ENCODE measurements at places on chromosomes 5 and 9.

- no peak for DNase-seq
These were observed 273.2 kb downstream of the SAXO1 start for GRCh38 chr9:18759827-18760226.

- no peak for DNase-seq
These were observed 71.6 kb downstream of the ERCC6L2 start for GRCh38 chr9:95947118-95947517.

- no peak for DNase-seq
These were observed 1.3 kb downstream of the MARVELD2 start for GRCh38 chr5:69416180-69416579.

DNA sequence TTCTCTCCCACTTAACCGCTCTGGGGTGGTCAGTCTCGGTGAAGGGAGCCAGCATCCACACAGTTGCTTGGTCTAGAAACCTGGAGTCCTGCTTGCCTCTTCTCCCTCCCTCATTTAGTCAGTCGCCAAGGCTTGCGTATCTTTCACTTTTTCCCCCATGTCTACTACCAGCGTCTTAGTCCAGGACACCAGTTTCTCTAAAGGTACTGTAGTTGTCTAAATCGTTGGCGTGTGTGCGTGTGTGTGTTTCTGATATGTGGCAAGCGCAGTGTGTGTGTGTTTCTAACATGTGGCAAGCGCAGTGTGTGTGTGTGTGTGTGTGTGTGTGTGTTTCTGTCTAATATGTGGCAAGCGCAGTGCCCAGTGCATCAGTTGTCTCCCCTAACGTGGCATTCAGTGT, 641 bp downstream of the ATP6V1G1 start:
- no peak for DNase-seq

GRCh38 chr5:72600391-72600981, 93.3 kb upstream of the ZNF366 start:
- no peak for DNase-seq

GRCh38 chr5:142432369-142432863, 107.6 kb upstream of the SPRY4 start:
- DNase-seq = peak; percentile 12

DNA sequence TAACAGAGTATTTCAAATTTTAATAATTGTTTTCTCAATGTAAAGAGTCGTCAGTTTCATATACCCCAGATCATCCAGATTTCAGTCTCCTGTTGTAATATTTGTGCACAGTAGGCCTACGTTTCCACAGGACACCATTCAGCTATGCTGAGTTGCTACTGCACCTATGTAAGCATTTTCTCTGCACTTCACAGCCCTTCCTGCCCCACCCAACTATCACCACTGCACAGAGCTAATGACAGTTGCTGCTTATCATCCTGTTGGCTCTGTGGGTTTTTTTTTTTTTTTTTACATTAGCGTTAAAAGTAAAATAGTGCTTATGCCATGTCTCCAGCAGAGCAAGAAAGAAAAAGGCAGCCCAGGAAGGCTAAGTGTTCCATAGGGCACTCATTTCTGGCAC, 5.9 kb upstream of the PRKACG start:
- DNase-seq = peak; percentile 13

DNA sequence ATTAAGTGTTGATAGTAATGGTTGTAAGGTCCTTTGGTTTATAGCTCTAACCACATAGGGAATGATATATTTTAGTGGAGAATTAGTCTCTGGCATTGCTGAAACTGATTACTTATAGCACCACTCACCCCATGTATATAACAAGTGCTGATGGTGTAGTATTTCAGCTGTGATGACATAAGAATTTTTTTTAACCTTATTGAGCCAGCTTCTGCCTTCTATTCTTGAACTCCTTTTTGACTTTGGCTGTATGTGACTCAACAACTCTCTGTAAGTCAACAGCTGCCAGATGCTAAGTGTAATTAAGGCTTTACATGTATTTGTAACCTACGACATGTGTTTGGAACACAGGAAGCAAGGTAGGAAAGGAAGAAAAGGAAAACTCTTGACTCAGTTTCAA, 929.6 kb upstream of the WWC1 start:
- DNase-seq = no peak

GRCh38 chr9:127970401-127971313, 10.1 kb downstream of the EEIG1 start:
- DNase-seq = no peak

DNA sequence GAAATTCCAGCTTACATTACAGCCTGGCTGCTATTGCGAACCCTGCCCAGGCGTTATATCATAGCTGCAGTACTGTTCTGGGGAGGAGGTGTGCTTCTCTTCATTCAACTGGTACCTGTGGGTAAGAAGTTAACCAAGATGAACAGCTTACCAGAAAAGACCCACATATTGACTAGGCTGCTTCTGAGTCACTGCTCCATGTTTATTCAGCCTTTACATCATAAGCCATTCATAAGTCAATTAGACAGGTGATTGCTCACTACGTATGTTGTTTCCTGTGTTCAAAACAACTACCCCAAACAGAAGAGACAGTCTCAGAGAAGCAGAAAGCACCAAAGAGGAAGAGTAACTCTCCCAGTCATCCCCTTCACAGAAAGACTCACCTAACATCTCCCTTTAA, 34.7 kb upstream of the SLC22A5 start:
- no peak for DNase-seq

GRCh38 chr5:112419164-112419985, at the start of gene EPB41L4A:
EPB41L4A (minus strand) TSS chr5:112419277; CDS start chr5:112419039, 238 bp downstream.
- no peak for DNase-seq

- no peak for DNase-seq
These were observed 169.8 kb upstream of the STK32A start for GRCh38 chr5:147065071-147065470.

GRCh38 chr5:131740477-131740876, 56.3 kb downstream of the FNIP1 start:
- DNase-seq = no peak

GRCh38 chr5:100519075-100519474, 16.1 kb upstream of the FAM174A start:
- DNase-seq = no peak

- no peak for DNase-seq
These were observed 69.5 kb upstream of the FAM169A start for GRCh38 chr5:74935752-74936091.

GRCh38 chr9:81890104-81890503, 38.1 kb upstream of the SPATA31D4 start:
- no peak for DNase-seq

GRCh38 chr9:7103367-7103766, 345.6 kb downstream of the KDM4C start:
- no peak for DNase-seq

- no peak for DNase-seq
These were observed 21.6 kb downstream of the PAEP start for GRCh38 chr9:135582966-135583687.

GRCh38 chr9:109409773-109410397, 88.2 kb downstream of the PTPN3 start:
- no peak for DNase-seq

DNA sequence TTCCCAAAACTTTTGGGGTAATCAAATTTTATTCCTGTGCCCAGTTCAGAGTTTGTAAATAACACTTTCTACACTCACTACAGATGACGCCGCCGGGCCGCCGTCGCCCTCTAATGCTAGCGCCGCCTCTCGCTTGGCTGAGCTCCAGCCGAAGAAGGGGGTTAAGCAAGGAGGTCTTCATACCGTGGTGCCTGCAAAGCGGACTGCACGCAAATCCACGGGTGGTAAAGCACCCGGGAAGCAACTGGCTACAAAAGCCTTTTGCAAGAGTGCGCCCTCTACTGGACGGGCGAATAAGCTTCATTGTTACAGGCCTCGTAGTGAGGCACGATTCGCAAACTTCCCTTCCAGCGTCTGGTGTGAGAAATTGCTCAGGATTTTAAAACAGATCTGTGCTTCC, 280.4 kb downstream of the MEF2C start:
- peak; percentile 0 for DNase-seq

DNA sequence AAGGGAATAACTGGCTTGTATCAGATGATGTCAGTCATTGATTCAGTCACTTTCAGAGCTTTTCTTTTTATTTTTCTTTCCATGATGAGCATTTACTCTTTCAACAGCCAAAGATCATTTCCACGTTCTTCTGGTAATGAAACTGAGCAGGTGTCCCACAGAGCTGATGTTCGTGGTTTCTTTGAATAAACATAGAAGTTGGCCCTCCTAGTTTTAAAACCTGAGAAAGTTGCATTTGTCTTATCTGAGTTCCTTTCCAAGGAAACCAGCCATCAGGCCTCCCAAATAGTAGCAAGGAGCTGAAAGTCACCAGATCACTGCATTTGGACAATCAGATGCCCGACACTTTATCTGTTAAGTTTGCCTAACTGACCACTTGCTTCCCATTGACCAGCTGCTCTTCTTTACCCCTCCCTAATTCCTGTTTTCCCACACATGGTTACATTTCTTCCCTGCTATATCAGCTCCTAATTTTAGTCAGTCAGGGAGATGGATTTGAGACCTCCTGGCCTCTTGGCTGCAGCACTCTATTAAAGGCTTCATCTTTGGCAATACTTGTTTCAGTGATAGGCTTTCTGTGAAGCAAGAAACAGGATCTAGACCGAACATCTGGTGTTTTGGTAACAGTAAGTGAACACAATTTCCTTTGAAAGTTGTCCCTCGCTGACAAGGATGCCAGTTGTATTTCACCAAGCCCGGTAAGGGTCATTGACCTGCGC, 420.8 kb downstream of the CHSY3 start:
- no peak for DNase-seq

DNA sequence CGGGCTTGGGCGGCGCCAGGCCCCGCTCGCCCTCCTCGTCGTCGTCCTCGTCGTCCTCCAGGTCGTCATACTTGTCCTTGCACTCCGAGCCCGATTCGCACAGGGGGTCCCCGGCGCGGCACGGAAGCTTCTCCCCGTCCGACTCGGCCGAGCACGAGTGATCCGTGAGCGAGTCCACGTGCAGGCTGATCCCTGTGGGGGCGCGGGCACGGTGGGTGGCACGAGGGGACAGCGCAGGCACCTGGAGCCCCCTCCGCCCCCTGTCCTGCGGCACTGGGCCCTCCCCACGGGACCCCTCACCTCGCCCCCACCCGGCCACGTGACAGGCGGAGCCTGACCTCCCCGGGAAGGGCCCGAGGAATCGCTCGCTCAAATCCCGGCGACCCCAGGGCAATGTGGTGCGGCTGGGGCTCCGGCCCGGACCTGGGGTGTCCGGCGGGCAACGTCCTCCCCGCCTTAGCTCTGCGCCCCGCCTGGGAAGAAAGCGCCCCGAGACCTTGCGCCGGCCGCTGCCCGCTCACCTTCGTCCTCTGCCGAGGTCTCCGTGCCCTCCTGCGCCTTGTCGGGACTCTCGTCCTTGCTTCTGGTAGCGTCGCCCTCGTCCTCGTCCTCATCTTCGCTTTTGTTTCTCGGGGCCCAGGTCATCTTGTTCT, 2.5 kb downstream of the IRX2 start:
- DNase-seq = no peak

- DNase-seq = no peak
These were observed 186.1 kb downstream of the ZNF608 start for GRCh38 chr5:124560370-124560769.

DNA sequence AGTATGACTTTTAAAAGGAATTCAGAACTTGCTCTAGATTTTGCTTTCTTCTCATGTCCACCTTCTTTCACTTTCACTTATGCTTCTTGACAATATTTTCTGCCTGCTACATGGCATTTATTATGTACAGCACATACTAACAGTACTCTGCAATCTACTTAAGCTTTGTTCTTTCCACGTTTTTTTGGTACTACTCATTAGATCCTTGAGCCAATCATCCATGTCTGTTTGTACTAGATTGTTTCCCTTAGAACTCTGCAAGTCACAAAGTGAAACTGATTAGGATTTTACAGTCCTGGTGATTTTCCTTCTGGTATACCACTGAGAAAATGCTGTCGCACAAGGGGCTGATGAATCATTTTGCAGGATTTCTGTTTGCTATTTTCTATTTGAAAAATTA, 78.3 kb downstream of the PARP8 start:
- no peak for DNase-seq

GRCh38 chr9:97766610-97767009, 69.5 kb upstream of the XPA start:
- DNase-seq = no peak

GRCh38 chr9:138028596-138028995, 151.0 kb downstream of the CACNA1B start:
- DNase-seq = no peak

GRCh38 chr9:135825435-135826187, 81.7 kb downstream of the CAMSAP1 start:
- DNase-seq = no peak

GRCh38 chr5:141713616-141714309, 31.7 kb upstream of the ARAP3 start:
- DNase-seq = no peak

GRCh38 chr5:38023799-38024198, 184.0 kb upstream of the GDNF start:
- DNase-seq = no peak

DNA sequence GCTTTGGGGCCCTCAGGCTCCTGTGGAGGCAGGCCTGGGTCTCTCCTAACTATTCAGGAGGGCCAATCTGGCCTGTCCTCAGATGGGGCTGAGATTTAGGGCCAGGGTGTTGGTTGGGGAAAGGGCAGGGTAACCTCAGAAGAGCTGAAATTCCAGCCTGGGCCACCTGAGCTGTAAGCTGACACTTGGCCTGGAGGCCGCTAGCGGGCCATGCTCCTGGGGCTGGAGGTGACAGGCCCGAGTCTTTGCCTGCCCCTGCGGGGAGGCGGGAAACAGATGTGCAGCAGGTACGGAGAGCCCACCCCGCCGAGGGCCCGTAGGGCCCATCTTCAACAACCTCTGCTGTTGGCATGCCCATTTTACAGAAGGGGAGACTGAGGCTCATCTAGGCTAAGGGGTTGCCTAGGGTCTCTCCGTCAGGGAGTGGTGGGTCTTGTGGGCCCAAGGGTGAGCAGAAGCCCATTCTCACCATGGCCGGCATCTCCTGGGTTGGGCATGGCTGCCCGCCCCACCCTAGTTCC, 69.5 kb downstream of the RXRA start:
- no peak for DNase-seq

- no peak for DNase-seq
These were observed 82.3 kb upstream of the TLE4 start for GRCh38 chr9:79489261-79490000.

- no peak for DNase-seq
These were observed 276.8 kb downstream of the HTR1A start for GRCh38 chr5:63685454-63685853.

DNA sequence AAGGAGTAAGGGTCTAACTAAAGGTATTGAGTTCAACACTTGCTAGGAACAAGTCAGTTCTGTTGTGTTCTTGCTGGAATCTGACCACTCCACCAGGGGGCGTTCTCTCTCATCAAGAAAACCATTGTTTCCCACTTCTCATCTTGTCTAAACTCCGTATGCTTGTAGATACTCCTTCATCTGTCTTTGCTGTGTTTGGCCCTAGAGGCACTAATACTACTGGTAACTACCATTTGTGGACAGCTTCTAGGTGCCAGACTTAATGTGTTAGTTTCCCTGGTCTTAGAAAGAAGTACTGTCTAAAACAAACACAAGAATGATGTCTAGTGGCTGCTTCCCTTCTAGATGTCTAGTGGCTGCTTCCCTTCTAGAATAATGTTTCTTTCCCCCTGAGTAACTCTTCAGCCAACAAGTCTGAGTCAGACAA, 18.7 kb upstream of the PTPDC1 start:
- DNase-seq = peak; percentile 61

GRCh38 chr5:35143841-35144240, 86.4 kb downstream of the PRLR start:
- DNase-seq = no peak

- DNase-seq = no peak
These were observed 17.8 kb downstream of the FBXO38 start for GRCh38 chr5:148401604-148402003.

- DNase-seq = no peak
These were observed 318.2 kb downstream of the SLCO4C1 start for GRCh38 chr5:101977729-101978345.

- no peak for DNase-seq
These were observed 129.1 kb upstream of the MAP1B start for GRCh38 chr5:71978216-71978615.

- no peak for DNase-seq
These were observed 1468.7 kb downstream of the EFNA5 start for GRCh38 chr5:106202035-106202434.
